ENCODE measurements at places on chromosomes 12 and 14.

DNA sequence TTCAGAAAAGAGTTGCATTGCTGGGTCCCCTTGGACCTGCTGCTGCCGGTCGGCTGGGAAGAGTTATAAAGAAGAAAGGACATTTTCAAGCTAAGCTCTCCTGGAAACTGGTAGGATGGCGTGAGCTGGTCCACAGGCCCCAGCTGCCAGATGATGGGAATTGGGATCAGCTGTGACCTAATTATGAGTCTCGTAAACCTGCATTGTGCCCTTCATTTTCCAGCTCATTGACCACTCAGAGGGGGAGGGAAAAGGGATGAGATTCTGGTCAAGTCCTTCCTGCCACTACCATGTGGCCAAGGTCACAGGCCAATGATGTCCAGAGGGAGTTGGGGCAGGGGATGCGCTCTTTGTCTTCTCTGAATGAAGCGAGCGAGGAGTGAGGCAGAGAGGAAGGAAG is 320.9 kb downstream of the NRXN3 start:
- DNase-seq = no peak

- DNase-seq = no peak
Measured at GRCh38 chr12:59723520-59723919, 127.7 kb downstream of the SLC16A7 start.

DNA sequence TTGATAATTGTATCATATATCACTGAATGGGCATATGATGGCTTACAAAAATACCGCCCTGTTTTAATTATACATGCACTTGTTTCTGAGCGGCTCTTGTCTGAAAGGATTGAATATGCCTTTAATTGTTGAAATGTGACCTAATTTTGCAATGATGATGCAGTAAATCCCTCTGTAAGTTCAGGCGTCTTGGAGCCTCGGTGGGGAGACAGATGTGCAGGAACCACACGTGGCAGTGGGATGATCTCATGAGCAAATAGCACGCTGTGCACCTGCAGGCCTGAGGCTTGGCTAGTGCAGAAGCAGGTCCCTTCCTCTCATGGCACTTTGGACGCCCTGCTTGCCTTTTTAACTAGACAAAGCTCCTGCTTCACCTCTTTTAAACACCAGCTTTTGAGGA is 49.3 kb upstream of the ASPG start:
- DNase-seq = no peak

DNA sequence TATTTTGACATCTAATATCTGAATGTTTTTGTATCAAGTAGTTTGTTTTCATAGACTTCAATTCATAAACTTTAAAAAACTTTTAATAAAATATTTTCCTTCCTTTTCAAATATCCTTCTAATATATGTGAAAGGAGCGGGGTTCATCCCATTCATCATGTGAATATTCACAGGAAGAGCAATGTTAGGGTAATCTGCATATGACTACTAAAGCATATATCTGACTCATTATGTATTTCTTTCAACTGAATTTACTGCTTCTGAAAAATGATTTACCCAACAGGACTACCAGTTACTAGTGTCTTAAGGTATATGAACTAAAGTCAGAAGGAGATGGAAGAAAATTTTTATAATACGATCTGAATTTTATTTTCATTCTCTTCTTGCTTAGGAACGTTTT is 30.5 kb downstream of the DHRS7 start:
- no peak for DNase-seq

DNA sequence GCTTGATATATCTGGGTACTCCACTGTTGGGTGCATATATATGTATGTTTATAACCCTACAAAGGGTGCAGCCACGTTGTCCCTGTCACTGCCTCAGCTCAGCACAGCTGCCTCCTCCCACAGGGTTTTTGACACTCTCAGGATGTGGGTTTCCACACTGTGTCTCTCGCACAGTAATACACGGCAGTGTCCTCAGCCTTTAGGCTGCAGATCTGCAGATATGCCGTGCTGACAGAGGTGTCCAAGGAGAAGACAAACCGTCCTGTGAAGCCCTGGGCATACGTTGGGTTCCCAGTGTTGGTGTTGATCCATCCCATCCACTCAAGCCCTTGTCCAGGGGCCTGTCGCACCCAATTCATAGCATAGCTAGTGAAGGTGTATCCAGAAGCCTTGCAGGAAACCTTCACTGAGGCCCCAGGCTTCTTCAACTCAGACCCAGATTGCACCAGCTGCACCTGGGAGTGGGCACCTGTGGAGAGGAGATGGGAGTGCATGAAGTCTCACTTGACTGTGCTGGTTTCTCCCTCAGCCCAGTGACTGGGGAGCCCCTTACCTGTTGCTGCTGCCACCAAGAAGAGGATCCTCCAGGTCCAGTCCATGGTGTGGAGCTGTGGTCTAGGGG is 498.7 kb downstream of the TMEM121 start:
- no peak for DNase-seq

GRCh38 chr12:75850721-75851462 is 180.7 kb downstream of the PHLDA1 start:
- no peak for DNase-seq

DNA sequence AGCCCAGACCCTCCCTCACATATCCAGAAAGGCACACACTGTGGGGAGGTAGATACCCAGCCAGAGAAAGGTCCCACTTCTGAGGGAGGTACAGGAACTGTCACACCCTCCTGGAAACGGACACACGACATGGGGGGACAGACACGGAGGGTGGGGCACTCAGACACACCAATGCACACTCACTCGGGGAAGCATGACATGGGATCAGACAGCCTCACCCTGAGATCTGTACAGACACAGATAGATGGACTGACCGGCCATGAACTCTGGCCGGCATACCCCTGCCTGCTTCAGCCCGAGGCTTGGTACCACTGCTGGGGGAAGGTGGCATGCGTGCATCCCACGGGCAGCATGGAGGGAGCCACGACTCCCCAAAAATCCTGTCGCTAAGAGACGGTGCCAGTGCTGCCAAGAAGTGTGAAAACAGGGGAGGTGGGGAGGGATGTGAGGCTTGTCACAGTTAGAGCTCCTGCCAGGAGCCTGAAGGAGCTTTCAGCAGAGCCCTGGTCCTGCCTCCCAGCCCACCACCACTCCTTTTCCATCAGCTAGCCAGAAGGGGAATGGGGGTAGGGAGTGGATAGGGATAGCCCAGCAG is 571 bp downstream of the CPNE6 start:
- DNase-seq = no peak

GRCh38 chr14:104363891-104364760 is 215.4 kb upstream of the C14orf180 start:
- no peak for DNase-seq

GRCh38 chr12:2776129-2776806 is 18.5 kb upstream of the FKBP4 start:
- DNase-seq = no peak

DNA sequence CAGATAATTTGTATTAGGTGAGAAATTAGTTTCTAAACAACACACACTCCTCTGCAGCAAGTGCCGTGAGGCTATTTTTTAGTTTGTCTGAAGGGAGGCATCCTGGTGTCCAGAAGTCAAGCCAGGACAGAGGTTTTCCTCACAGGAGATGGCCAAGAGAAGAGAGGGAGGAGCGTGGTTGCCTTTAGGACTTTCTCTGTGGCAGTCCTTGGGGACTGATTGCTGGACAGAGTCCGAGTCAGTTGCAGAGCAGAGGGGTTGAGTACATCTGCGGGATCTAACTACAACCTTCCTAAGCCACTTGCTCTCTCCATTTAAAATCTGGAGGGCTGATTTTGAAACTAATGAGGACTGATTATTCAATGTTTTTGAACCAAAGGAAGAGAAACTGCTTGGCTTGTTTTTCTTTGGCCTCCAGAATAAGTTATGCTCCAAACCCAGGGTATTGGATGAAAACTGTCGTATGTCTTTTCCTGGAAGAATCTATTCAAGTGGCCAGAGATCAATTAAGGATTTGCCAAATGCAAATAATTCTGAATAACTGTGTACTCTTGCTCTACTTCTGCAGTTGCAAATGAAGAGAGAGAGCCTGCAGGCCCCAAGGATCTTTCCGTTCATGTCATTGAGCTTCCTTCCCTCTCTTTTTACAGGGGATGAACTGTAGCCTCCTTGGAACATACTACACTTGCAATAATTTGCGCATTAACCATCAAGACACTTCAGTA is 1.2 kb downstream of the SLCO1C1 start:
- DNase-seq = no peak

DNA sequence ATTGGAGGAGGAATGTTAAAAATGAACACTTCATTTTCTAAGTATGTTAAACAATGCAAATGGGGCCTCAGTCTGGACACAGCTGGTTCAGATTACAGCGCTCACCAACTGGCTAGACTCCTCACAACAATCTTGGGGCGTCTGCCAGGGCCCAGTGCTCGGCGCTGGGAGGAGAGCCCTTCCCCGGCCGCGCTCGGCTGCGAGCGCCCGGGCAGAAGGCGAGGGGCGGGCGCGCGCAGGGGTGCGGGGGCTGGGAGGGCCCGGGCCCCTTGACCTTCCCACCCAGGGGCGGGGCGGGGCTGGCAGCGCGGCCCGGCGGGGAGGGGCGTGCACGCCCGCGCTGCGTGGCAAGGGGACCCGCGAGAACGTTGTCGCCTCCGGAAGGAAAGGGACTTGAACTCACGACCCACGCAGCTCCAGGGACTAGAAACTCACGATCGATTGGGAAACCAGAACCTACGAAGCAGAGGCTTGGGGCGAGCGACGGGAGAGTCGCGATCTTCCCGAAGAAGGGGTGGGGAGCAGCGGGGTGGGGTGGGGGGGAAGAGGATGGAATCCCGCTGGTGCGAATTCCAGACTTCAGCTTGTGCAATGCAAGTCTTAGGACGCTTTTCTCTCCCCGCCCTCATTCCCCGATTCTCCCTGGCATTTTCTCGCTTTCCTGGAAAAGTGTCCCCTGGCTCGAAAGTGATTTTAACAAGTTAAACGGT is at the start of gene FBLN5:
Gene FBLN5, minus strand, starts transcription at position 220 of the 710 bp plus-strand sequence. CDS start 465 bp downstream, outside the sequence.
- DNase-seq = peak; percentile 22

DNA sequence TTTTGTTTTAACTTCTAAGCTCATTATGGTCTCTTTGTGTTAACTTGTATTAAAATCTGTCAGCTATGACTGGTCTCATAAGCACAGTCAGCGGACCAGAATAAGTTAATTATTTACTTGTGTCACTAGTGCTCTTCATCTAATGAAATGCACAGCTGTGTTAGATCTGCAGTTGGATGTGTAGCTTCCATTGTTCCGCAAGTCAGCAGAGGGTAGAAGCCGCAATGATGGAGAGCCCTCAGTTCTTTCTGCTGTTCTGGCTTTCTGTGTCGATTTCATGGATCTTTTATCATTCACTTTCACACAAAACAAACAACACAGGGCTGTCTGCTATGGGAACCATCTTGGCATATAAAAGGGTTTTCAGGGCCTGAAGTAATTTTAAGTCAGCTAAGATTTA is 89.3 kb upstream of the RFX4 start:
- DNase-seq = no peak

GRCh38 chr12:99852666-99853065 is 132.1 kb downstream of the ANKS1B start:
- DNase-seq = no peak

- no peak for DNase-seq
Measured at GRCh38 chr12:96233939-96234461, 39.8 kb downstream of the ELK3 start.

GRCh38 chr12:39354955-39355354 is 88.0 kb downstream of the KIF21A start:
- DNase-seq = no peak

- DNase-seq = no peak
Measured at GRCh38 chr14:32635061-32635719, 303.5 kb upstream of the NPAS3 start.

- no peak for DNase-seq
Measured at GRCh38 chr12:85849344-85849743, 13.1 kb upstream of the RASSF9 start.

DNA sequence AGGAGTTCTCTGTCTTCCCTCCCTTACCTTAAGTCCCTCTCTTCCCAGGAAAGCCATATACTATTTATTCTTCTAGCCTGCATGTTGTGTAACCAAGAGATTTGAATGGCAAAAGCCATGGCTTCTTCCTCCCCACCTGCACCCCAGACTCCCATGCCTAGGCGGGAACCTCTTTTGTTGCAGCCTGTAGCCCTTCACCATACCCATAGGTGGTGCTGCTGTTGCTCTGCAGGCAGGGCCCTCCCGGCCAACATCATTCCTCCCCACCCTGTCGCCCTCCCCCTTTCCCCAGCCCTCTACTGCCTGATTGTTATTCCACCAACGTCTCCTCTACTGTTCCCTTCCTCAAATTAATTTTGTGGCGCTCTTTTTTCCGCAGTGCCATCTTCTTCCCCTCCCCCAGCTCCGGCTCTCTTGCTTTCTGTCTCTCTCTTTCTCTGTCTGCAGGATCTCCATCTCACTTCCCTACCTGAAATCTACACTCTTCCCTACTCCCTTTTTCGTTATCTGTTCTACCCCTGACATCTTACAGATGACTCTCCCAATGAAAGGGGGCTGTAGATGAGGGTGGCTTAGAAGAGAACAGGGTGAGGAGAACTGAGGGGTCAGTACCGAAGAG is 13.8 kb downstream of the NGDN start:
- peak; percentile 13 for DNase-seq

DNA sequence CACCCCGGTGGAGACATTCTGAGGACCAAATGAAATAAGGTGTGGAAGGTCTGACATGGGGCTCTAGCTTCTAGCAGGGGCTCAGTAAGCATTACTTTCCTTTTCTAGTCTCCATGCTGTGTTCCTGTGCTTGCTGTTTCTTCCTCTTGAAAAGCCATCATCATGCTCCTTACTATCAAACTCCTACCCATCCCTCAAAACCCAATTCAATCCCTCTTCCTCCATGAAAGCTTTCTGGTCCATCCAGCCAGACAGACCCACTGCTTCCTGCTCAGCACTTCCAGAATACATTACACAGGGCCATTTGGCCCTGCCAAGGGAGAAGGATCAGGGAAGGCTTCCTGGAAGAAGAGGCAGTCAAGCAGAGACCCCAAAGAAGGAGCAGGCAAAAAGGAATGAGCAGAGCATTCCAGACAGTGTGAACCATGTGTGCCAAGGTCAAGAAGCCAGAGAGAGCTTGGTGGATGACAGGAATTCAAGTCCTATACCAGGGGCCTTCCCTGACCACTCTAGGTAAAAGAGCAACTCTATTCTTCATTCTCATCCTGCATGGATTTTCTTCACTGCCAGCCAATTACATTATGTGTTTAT is 59.5 kb downstream of the NUAK1 start:
- no peak for DNase-seq

DNA sequence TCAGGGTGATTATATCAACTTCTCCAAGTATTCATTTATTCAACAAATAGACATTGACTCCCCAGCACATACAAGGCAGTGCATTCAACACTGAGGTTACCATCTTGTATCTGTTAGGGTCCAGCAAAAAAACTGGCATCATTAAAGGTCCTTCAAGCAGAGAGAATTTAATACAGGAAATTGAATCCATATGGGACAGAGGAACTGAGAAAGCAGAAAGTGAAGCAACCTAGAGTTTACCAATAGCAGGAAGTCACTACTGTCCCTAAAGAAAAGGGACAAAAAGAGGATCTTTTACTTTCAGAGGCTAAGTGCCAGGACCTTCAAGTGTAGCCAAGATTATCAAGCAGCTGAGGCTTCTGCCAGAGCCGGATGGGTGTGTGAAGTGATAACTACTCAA is 237.8 kb upstream of the TBX3 start:
- DNase-seq = no peak

GRCh38 chr14:102940729-102941362 is 18.4 kb downstream of the AMN start:
- no peak for DNase-seq

- no peak for DNase-seq
Measured at GRCh38 chr12:11771895-11772502, 122.5 kb downstream of the ETV6 start.

GRCh38 chr12:76947304-76947703 is 68.5 kb upstream of the CSRP2 start:
- DNase-seq = no peak

All from erythroblast (primary cell).